RCC 7860 (cell line): ENCODE measurements at places on chromosomes 12 and 14.

- no peak for DNase-seq
Measured at GRCh38 chr12:131506426-131506825, 204.5 kb upstream of the SFSWAP start.

- DNase-seq = no peak
Measured at GRCh38 chr12:27284751-27285150, 40.7 kb downstream of the STK38L start.

DNA sequence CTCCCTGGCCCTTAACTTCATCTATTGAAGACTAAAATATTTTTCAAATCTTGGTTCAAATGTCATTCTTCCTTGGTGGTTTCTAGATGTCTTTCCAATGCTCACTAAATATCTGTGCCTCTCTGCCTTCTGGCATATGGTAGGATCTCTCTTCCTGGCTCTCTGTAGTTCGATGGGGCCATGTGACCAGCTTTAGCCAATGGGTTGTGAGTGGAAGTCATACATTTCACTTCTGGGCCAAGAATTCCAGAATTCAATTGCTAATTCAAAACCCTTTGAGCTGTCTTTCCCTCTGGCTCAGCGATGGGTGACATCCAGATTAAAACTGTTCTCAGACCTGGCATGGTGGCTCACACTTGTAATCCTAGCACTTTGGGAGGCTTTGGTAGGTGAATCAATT is 25.8 kb upstream of the CTDSP2 start:
- no peak for DNase-seq

DNA sequence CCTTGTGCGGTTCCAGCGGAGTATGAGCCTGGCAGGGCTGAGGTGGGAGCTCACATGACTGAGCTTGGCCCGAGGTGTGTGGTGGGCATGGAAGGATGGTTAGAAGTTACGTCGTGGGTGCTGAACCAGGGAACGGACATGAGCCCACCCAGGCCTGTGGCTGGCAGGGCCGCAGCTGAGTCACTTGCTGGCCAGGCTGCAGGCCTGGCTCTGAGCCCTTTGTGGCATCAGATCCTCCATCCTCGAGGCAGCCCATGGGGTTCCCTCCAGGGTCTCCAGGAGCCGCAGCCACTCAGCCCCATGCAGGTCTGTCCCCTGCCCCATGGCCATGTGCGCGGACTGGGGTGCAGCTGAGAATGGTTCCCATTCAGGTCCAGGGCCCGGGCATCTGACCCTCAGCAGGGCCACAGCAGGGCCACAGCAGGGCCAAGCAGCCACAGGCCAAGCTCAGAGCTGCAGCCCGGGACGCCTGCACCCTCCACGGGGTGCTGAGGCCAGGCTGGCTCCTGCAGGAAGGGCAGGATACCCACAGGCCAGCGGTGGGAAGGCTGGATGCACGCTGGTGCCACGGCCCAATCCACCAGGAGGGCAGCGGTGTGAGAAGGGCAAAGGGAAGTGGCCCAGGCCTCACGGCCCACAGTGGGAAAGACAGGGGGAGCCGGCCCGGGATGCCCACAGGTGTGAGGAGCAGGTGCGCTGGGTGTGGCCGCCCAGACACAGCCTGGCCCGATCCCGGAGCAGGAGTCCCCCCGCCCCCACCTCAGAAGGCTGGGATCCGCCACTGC is 26.3 kb upstream of the ULK1 start:
- DNase-seq = peak; percentile 55

DNA sequence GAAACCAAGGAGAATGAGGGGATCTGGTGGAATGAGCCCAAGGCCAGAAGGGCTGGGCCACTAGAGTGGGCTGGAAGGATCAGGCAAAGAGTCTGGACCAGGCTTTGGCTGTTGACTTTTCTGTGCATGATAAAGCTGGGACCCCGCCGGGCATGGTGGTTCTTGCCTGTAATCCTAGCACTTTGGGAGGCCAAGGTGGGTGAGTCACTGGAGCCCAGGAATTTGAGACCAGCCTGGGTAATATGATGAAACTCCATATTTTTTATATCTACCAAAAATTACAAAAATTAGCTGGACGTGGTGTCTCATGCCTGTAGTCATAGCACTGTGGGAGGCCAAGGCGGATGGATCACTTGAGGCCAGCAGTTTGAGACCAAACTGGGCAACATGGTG is 393 bp upstream of the KLHL33 start:
- DNase-seq = no peak

DNA sequence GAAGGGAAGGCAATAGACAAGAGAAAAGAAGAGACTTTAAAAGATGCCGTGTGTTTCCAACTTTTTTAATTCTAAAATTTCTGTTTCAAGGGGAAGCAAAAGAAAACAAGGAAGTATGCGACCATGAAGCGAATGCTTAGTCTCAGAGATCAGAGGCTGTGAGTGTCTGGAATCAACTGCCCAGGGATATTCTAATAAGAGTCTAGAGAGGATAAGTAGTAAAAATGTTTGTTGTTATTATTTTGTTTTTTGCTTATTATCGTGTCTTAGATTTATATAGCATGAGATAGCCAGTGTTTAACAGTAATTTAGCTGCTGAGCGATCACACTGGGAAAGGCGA is 421 bp downstream of the FCF1 start:
- no peak for DNase-seq

DNA sequence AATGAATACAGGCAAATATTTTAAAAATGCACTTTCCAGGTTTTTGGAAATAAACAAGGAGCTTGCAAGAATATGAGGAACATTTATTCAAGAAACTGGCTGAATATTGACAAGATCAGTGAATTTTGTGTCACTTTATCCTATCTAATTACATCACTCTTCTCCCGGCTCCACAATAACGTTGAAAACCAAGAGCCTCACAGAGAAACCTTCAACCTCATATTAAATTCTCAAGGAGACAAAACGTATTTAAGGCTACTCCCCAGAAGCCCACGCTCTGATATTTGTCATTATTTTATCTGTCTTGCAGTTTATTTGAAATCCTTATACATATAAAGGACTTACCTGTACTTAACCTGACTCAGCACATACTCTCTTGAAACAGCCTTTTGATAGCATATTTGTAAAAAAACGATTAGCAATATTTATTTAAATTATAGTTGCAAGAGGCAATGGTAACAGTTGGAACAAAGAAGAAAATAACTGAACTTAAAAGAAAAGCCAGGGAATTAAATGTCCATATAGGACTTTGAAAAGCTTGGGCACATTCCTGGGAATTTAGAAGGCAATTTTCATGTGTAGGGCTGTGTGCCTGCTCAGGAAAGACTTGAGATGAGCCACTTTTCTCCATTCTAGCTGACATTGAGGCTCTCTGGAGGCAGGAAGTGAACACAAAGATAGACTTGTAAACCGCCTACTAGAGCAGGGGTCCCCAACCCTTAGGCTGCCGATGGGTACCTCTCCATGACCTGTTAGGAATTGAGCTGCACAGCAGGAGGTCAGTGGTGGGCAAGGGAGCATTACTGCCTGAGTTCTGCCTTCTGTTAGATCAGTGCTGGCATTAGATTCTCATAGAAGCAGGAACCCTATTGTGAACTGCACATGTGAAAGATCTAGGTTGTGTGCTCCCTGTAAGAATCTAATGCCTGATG is 636.4 kb downstream of the SLC16A7 start:
- DNase-seq = no peak
